ENCODE measurements at places on chromosomes 16 and 17.

DNA sequence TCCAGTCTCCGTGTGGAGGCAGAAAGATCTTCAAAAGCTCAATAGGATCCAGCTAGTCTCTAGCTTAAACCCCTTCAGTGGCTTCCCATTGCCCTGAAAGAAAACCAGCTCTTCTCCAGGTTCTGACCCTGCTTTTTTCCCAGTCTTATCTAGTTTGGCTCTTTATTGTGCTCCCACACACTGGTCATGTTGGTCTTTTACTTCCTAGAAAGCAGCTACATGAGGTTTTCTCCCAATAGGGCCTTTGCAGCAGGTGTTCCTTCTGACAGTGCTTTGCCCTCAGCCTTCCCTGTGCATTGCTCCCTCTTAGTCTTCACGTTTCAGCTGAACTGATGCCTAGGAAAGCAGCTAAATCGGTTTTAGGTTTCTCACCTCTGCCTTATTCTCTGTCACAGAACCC, 21.7 kb upstream of the ABCA3 start:
- DNase-seq = no peak

DNA sequence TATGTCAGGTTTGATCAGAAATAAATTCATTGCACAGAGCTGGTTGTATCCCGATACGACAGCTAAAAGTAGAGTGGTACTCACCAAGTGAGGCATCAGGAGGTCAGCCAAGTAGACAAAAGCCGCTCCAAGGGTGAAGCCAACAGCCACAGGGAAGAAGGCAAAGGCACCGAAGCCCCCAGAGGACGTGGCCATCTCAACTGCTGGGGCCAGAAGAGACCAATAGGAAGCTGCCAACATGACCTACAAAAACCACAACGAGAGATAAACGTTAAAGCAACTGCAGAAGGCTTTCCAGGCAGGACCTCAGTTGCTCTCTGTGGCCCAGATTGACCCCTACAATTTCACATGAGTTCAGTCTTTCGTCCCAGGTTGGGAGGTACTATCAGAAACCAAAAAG, 61.0 kb downstream of the SLC39A11 start:
- no peak for DNase-seq

- no peak for DNase-seq
Observed at GRCh38 chr16:20865420-20866131, 34.6 kb downstream of the DCUN1D3 start.

GRCh38 chr16:88783391-88784073, 1.5 kb downstream of the PIEZO1 start:
- DNase-seq = no peak

GRCh38 chr17:33901085-33901484, 354.0 kb upstream of the CCL2 start:
- no peak for DNase-seq

All from H54 (cell line).